Activated naive CD8-positive, alpha-beta T cell treated with anti-CD3 and anti-CD28 coated beads, Interleukin-2, amount 10 ng/mL, durations not matched to agents 7 days and 5 days (primary cell): ENCODE measurements at places on chromosomes 4 and X. TPM values are rescaled to one million over a fixed set of nuclear protein-coding genes. Genes with fewer than 3 reads are reported as not detected.

GRCh38 chr4:80897537-80898303 is 132.8 kb upstream of the BMP3 start:
- H3K4me1 ChIP-seq: no peaks in the 10 kb centered on the region
- no peak overlapping the region for H3K27ac ChIP-seq
- no peak overlapping the region for H3K4me3 ChIP-seq
- H3K36me3 ChIP-seq: no peaks in the 10 kb centered on the region

- no peaks in the 10 kb centered on the region for H3K27me3 ChIP-seq
- H3K27ac ChIP-seq: no peak overlapping the region
- no peak overlapping the region for H3K4me3 ChIP-seq
- DNase-seq: no peak
- H3K4me1 ChIP-seq: no peaks in the 10 kb centered on the region
These were observed 67.3 kb upstream of the TACR3 start for GRCh38 chr4:103787057-103787456.

SSX3 gene
- not detected for total RNA-seq

- no peak for DNase-seq
- no peak overlapping the region for H3K4me3 ChIP-seq
- H3K27ac ChIP-seq: no peak overlapping the region
- no peaks in the 10 kb centered on the region for H3K27me3 ChIP-seq
- H3K36me3 ChIP-seq: peaks cover 39% of the 10 kb centered on the region
These were observed 476.1 kb downstream of the IL15 start for GRCh38 chr4:142112451-142112850.

- H3K36me3 ChIP-seq: no peaks in the 10 kb centered on the region
- H3K4me1 ChIP-seq: no peaks in the 10 kb centered on the region
- DNase-seq: no peak
- H3K27me3 ChIP-seq: no peaks in the 10 kb centered on the region
- H3K27ac ChIP-seq: no peak overlapping the region
These were observed 146.6 kb downstream of the AMELX start for GRCh38 chrX:11439846-11440245.

METTL14 gene
- 55.4 TPM for total RNA-seq

DNA sequence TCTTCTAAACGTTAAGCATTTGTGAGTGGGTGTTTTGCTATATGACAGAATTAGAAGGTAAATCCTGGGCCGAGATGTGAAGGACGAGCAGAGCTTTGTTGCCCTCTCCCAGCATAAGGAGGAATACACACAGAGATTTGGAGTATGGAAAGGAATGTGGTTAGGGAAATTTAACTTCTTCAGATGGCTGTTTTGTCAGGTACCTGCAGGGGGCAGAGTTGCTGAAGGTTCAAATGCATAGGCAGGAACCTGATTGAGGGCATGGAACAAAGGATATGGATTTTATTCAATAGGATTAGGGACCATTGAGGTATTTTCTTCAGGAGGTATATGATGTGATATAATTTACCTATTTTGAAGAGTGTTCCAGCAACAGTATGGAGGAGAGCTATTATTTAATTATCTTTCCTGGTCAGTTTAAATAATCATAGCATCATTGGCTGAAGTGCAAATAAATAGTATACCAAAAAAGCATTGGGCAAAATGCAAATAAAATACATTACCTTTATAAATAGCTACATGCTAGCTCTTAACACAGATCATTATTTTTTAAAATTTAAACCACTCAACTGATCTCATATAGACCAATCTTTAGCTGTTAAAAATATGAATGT is 143.6 kb downstream of the SLIT2 start:
- no peak overlapping the region for H3K4me3 ChIP-seq
- no peaks in the 10 kb centered on the region for H3K4me1 ChIP-seq
- no peaks in the 10 kb centered on the region for H3K36me3 ChIP-seq
- no peak for DNase-seq
- H3K27ac ChIP-seq: no peak overlapping the region
- H3K27me3 ChIP-seq: no peaks in the 10 kb centered on the region
